Stimulated activated CD8-positive, alpha-beta memory T cell treated with anti-CD3 and anti-CD28 coated beads, Interleukin-4, amount 100 ng/mL, for 1 hour (primary cell): ENCODE measurements at places on chromosomes 5 and 9.

DNA sequence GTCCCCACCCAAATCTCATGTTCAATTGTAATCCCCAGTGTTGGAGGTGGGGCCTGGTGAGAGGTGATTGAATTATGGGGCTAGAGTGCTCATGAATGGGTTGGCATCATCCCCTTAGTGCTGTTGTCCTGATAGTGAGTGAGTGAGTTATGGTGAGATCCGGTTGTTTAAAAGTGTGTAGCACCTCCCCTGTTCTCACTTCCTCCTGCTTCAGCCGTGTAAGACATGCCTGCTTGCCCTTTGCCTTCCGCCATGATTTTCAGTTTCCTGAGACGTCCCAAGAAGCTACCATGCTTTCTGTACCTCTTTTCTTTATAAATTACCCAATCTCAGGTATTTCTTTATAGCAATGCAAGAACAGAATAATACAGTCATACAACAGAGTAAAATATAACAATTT is 742 bp upstream of the LECT2 start:
- no peak for DNase-seq

DNA sequence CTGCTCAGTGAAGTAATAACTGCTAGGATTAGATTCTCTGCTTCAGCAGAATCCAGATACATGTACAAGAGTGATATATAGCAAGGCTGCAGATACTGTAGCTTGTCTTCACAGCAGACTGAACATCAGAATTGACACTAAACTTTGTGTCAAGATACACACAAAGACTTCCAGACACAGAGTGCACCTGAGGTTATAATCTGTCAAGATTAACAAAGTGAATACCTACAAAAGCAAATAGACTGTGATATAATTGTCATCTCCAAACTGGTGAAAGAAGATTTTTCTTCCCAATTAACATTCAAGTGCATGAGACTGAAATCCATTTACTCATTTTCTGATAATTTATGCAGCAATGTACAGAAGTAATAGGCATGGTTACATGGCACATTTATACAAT is 2266.5 kb upstream of the WWC1 start:
- no peak for DNase-seq

GRCh38 chr9:23850690-23851629 is 24.9 kb upstream of the ELAVL2 start:
- no peak for DNase-seq

DNA sequence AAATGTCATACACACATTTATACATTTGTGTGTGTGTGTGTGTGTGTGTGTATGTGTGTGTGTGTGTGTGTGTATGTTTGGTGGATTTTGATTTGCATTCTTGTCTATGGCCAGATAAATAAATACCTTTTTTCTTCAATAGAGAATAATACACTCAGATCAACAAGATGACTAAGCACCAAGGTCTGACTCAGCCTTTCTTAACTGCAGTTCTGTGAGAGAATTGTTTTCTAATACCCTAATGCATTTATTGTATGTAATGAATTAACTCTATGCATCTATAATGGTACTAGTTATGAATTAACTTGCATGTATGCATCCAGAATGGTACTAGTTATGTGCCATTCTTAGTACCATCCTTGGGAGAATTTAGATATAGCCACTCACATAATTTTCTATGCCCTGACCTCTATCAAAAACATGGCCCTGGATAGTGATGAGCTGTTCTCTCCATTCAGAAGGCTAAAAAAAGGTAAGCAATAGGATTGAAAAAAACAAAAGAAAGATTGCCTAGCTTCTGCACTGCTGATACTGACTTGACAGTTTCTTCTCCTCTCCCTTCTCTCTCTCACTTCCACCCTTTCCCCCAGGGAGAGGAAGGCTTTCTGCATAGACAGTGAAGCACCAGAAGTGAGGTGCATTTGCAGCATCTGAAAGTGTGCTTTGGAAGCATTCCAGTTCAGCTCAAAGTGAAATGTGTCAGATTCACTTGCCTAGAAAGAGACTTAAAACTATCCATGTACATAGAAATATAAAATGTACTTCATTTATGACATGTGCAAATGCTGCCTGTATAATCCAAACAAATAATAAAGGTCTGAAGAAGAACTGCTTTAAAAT is 55.1 kb upstream of the CCDC112 start:
- DNase-seq: no peak

DNA sequence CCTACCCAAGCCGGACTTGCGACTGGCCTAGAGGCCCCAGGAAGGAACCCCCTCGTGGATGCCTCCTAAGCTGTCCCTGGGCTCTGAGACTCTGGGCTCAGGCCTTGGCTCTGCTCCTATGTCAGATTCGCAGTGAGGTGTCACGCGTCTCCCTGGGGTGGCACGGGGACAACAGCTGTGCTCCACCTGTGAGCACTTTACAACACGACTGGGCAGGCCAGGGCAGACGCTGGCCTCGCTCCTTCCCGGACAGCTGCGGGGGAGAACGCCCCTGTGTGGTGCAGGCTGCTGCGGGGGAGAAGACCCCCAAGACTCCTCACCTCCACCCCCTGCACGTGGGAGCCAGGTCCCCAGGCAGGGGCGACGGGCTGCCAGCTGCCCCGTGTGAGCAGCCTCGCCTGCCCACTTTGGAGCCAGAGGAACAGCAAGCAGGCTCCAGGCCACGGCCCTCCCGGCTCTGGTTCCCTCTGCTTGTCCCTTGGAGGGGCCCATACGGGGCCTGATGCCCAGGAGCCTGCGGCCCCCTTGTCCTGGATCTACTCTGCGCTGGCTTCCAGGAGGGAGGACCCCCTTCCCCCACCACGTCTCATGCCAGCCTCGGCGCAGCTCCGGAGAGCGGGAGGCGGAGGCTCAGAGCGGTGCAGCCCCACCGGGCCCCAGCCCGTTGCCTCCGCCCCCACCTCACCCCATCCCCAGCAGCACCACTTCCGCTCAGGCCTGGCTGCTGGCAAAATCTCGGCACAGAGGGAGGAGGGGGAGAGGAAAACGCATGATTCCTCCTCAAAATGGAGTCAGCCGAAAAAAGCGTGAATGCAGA is 36.0 kb downstream of the SARDH start:
- peak; percentile 26 for DNase-seq

DNA sequence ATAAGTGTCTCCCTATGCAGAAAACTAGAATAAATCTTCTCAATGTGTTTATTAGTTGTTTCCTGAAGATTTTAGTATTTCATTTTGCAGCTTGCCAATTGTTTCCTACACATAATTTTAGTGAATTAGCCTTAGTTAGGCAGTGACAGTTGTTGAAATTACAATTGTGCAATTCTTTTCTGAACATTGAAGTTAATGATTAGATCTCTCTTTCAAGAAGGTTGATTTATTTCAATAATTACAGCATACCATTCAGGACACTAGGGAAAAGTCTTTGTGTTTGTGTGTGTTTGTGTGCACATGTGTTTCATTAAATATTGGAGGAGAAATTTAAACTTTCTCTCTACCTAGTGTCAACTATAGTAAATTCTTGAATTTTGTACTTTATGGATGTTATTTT is 199.6 kb upstream of the MPDZ start:
- no peak for DNase-seq
